ENCODE measurements at places on chromosomes 5 and 9. TPM values are rescaled to one million over a fixed set of nuclear protein-coding genes. Genes with fewer than 3 reads are reported as not detected.
A peak's percentile ranks its signal among the peaks of the same experiment; 100 is the strongest.

The MPDZ gene
- not detected for total RNA-seq

The SLC36A3 gene
- total RNA-seq, result not detected

GRCh38 chr5:7518947-7519560, 123.1 kb downstream of the ADCY2 start:
- no peaks in the 10 kb centered on the region for H3K4me1 ChIP-seq
- DNase-seq, result no peak
- H3K27ac ChIP-seq, result no peak overlapping the region
- no peaks in the 10 kb centered on the region for H3K36me3 ChIP-seq
- no peaks in the 10 kb centered on the region for H3K27me3 ChIP-seq

GRCh38 chr5:137825165-137825564, 42.5 kb upstream of the MYOT start:
- DNase-seq, result no peak
- H3K4me1 ChIP-seq, result peaks cover 13% of the 10 kb centered on the region
- no peak overlapping the region for H3K4me3 ChIP-seq
- H3K36me3 ChIP-seq, result no peaks in the 10 kb centered on the region
- H3K27ac ChIP-seq, result no peak overlapping the region

DNA sequence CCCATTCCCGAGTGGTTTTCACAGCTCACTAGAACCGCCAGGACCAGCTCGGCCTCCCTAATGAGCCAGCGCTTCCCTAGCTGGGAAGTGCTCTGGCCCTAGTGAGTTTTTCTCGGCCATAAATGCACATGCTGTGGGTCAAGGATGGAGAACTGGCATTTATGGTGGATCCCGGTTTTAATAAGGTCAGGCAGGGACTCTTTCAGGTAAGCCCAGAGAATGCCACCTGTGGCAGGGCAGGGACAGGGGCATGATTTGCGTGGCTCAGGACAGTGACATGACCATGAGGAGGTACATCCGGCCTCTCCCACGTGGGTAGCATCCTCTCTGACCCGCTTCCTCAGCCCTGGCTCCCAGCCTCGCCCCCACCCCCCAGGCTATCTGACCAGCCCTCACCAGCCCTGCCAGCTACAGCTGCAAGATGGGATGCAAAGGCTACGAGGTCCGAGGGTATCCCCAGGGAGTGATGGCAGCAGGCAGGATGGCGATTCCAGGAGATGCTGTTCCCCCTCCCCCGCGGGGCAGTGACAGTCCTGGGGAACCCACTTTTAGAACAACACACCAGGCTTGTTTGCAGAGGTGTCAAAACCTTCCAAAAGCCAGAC, 60.3 kb upstream of the ADAMTS2 start:
- no peaks in the 10 kb centered on the region for H3K4me1 ChIP-seq
- H3K36me3 ChIP-seq, result no peaks in the 10 kb centered on the region
- H3K4me3 ChIP-seq, result no peak overlapping the region
- no peak for DNase-seq
- no peak overlapping the region for H3K27ac ChIP-seq

GRCh38 chr5:38538161-38538560, 18.3 kb downstream of the LIFR start:
- H3K4me1 ChIP-seq, result no peaks in the 10 kb centered on the region
- H3K27ac ChIP-seq, result no peak overlapping the region
- H3K27me3 ChIP-seq, result no peaks in the 10 kb centered on the region
- no peaks in the 10 kb centered on the region for H3K36me3 ChIP-seq
- no peak for DNase-seq

DNA sequence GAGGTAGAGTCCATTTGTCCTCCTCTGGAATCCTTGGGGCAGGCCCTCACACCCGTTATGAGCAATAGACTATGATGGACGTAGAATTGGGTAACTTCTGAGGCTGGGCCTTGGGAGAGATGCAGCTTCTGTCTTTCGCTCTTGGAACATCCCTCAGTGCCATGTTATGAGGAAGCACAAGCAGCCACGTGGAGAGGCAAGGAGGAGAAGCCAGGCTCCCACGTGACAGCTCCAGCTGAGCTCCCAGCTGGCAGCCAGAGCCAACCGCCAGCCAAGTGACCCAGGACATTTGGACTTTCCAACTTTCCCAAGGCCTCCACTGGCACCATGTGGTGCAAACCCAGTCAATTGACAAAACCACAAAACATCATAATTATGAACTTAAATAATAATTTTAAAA, 43.0 kb upstream of the BOD1 start:
- no peak overlapping the region for H3K27ac ChIP-seq
- no peak overlapping the region for H3K4me3 ChIP-seq
- no peaks in the 10 kb centered on the region for H3K27me3 ChIP-seq
- no peaks in the 10 kb centered on the region for H3K4me1 ChIP-seq

The OLFM1 gene
- 7.9 TPM for total RNA-seq

DNA sequence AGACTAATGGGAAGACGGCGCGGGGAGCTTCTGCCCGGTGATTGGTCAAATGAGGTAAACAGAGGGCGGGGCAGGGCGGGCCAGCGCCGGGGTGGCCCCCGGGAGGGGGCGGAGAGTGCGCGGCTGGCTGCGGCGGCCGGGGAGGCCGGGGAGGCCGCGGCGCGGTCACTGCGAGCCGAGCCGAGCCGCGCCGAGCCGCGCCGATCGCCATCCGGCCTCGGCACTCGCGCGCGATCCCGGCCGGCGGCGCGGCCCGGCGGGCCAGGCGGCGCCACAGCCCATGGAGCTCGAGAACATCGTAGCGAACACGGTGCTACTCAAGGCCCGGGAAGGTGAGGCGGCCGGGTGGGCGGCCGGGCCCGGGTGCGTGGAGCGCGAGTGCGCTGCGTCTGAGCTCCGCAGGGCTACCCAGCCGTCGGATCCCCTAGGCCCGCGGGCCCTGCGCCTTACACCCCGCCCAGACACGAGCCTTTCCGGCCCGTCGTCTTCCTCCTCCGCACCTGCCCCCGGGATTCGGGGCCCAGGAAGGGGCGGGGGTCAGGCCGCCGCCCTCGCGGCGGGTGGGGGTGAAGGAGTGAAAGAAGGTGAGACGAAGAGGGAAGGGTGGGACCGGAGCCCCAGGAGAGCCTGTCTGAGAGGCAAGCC, at the start of gene GRK6:
Gene GRK6 (plus strand): TSS at position 111 of the 645 bp plus-strand sequence. CDS start 170 bp downstream, at position 281.
- peaks cover 34% of the 10 kb centered on the region for H3K4me1 ChIP-seq
- H3K27me3 ChIP-seq, result peaks cover 12% of the 10 kb centered on the region
- H3K36me3 ChIP-seq, result peaks cover 63% of the 10 kb centered on the region

DNA sequence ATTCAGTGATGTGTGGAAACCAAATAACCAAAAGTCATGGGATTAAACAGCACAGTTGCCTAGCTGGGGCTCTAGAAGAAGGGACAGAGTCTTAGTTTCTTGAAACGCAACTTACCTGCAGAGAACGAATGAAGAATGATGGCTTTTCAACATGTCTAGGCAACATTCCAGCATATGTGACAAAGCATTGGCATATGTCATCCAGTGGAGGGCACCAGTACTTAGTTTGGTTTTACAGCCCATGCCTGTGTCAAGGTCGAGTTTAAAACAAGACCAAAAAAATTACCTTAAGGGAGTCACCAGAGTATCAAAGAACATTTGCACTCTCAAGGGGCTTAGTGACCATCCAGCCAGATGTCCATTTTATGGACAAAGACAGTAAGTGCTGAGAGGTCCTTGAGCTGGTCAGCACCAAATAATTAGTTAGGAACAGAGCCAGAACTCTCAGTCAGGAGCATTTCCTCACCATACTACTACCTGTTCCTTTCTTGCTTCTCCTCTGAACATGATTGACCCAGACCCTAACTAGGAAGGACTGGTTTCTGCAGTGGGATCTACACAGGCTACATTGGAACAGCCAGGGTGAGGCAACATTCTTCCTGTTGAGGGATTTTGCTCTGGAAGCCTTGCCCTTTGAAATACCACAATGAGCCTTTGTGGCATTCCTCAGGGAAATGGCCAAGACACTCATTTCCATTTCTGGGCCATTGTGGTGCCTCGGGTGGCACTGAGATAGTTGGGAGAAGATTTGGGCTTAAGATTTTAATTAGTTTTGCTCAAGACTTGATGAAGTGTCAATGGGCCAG, 75.4 kb upstream of the ANKH start:
- H3K27me3 ChIP-seq, result no peaks in the 10 kb centered on the region
- no peak overlapping the region for H3K4me3 ChIP-seq
- peak; percentile 30 for DNase-seq

The SLC46A2 gene
- total RNA-seq, result not detected

DNA sequence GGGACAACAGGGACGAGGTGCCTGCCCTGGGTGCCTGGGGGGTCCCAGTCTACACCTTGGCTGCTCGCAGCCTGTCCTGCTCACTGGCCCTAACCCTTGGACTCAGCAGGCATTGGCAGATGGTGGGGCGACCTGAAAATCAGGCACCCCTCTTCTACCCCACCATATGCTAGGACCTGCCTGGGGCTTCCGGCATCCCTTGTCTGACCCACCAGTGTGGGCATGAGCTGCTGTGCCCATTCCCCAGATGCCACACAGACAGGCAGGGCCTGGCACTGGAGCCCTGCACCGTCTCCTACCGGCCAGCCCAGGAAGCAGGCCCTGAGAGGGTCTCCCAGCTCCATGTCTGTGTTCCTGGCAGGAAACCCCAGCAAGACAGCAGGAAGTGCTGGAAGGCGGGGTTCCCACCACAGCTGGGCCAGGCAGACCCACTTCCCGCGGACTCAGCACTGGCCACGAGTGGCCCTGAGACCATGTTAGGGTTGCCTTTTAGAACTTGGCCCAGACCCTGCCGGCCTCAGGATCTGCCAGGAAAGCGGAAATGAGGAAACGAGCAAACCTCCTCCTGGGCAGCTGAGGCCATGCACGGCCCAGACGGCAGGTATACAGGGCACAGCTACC, 3.1 kb downstream of the NINJ1 start:
- H3K27ac ChIP-seq, result no peak overlapping the region
- H3K36me3 ChIP-seq, result peaks cover 20% of the 10 kb centered on the region
- no peak for DNase-seq
- H3K4me1 ChIP-seq, result peaks cover 8% of the 10 kb centered on the region
- H3K27me3 ChIP-seq, result no peaks in the 10 kb centered on the region

- no peak for DNase-seq
- H3K4me1 ChIP-seq, result peaks cover 16% of the 10 kb centered on the region
- no peaks in the 10 kb centered on the region for H3K36me3 ChIP-seq
These were observed 113.3 kb upstream of the LPAR1 start for GRCh38 chr9:111151537-111151936.

The APBA1 gene
- 6.7 TPM for total RNA-seq

- no peak for DNase-seq
- H3K36me3 ChIP-seq, result no peaks in the 10 kb centered on the region
- H3K4me1 ChIP-seq, result peaks cover 3% of the 10 kb centered on the region
These were observed 17.8 kb upstream of the GLIS3 start for GRCh38 chr9:4317681-4318080.

DNA sequence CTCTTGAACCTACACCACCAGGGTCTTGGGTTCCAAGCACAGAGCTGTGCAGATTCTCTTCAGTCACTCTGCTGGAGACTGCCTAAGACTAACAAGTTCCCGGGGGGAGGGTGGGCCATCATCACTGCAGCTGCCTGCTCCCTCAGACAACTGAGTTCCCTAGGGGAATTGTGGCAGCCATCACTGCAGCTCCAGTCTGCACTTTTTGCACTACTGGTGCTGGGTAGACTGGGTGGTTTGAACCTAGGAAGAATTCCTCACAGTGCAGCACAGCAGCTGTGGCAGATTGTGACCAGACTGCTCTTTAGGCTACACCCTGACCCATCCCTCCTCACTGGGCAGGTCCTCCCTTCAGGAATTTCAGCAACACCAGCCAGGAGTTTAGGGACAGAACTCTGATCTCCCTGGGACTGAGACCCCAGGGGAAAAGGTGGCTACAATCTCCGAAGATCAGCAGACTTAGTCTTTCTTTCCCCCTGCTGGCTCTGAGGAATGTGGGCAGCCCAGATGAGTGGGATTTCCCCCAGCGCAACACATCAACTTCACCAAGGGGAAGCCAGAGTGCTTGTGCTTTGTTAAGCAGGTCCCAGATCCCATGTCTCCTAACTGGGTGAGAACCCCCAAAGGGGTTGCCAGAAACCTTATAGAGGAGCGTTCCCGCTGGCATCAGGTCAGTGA, 30.9 kb upstream of the RGMB start:
- H3K36me3 ChIP-seq, result no peaks in the 10 kb centered on the region
- H3K27me3 ChIP-seq, result peaks cover 44% of the 10 kb centered on the region
- DNase-seq, result no peak
- no peak overlapping the region for H3K27ac ChIP-seq
- H3K4me3 ChIP-seq, result no peak overlapping the region

GRCh38 chr5:43150748-43151147, 30.0 kb downstream of the ZNF131 start:
- H3K4me3 ChIP-seq, result no peak overlapping the region
- DNase-seq, result no peak
- no peaks in the 10 kb centered on the region for H3K4me1 ChIP-seq

- no peaks in the 10 kb centered on the region for H3K27me3 ChIP-seq
- no peak overlapping the region for H3K27ac ChIP-seq
- H3K4me1 ChIP-seq, result no peaks in the 10 kb centered on the region
- DNase-seq, result no peak
- H3K36me3 ChIP-seq, result peaks cover 20% of the 10 kb centered on the region
These were observed 7.1 kb downstream of the DPP7 start for GRCh38 chr9:137107312-137107921.

- no peaks in the 10 kb centered on the region for H3K27me3 ChIP-seq
- no peak for DNase-seq
- H3K27ac ChIP-seq, result no peak overlapping the region
These were observed 143.3 kb downstream of the RAPGEF6 start for GRCh38 chr5:131491749-131492148.

The KIAA0825 gene
- total RNA-seq, result 1.9 TPM

DNA sequence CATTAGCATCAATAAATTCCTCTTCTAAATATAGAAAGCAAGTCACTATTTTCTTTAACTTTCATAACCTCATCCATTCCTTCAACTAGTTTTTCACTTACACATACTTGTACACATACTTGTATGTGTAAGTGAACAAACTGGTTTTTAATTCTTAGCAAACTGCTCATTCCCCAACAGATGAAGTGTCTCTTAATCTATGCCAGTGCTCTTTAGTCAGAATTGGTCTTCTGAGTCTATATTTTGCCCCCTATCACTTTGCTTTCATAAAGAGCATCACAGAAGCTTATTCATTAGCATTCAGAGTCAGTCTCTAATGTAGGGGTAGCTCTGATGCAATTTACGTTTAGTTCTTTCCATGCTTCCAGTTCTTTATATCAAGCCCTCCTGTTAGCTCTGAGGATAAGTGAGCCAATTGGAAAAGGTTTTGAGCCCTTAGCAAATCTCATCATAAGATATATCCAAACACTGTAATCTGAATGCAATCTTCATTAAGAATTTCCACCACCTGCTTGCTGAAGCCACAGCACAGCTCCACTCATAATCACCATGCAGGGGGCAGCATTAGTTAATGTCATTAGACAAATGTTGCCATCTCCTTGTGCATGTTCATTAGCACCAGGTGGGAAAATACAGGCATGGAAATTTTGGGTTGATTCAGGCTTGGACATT, 178.5 kb upstream of the SLC24A2 start:
- no peak overlapping the region for H3K4me3 ChIP-seq
- H3K27ac ChIP-seq, result no peak overlapping the region
- no peaks in the 10 kb centered on the region for H3K36me3 ChIP-seq
- no peaks in the 10 kb centered on the region for H3K4me1 ChIP-seq
- no peaks in the 10 kb centered on the region for H3K27me3 ChIP-seq

Data from Calu3 (cell line).